Right cardiac atrium (tissue), 5 donors: ENCODE measurements at places on chromosomes 5 and 9.
A peak's percentile ranks its signal among the peaks of the same experiment; 100 is the strongest.

- DNase-seq = no peak
Observed at GRCh38 chr9:19967216-19967887, 178.5 kb upstream of the SLC24A2 start.

DNA sequence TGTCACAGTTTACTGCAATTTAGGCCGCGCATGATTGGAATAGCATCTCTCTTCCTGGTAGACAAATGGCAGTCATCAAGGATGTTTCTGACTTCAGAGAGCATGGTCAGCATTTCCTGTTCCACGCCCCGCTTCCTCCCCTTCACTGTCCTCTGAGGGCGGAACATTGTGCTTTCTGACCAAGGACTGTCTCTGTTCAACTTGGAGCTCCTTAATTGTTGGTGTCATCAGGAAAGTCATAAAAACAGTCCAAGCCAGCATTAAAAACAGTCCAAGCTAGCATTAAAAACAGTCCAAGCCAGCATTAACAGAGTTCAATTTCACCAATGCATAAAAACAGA, 301.3 kb upstream of the IRX4 start:
- DNase-seq = no peak

DNA sequence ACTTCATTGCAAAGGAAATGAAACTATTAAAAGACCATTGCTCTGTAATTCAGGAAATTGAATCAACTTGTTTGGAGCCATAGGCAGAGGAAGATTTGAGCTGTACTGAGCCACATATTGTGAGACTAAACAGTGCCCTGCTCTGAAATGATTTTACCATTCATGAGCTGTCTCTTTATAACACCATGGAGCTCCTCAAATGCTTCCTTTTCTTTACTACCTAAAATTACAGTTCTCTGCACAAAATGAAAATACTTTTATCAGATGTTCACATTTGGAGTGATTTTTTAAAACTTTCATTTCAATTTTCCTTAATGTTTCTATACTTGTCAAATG, 97.9 kb downstream of the NLN start:
- no peak for DNase-seq

- peak; percentile 53 for DNase-seq
Observed at GRCh38 chr9:131423171-131423581, 29.3 kb downstream of the PRRC2B start.

- peak; percentile 42 for DNase-seq
Observed at GRCh38 chr5:1060535-1060981, 51.3 kb downstream of the SLC12A7 start.
